Right atrium auricular region (tissue), 2 donors: ENCODE measurements at places on chromosomes 11 and 22.

DNA sequence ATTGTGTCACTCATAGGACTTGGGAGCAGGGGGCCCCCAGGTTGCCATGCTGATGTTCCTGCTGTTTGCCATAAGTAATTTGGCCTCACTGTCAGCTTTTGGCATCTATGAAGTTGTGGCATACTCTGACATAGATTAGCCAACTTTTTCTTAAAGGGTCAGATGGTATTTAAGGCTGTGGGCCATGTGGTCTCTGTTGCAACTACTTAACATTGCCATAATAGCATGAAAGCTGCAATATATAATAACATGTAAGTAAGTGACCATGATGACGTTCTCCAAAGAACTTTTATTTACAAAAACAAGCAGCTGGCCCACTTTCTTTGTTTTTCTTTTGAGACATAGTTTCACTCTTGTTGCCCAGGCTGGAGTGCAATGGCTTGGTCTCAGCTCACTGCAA is 2.2 kb upstream of the TMEM216 start:
- DNase-seq, result no peak

DNA sequence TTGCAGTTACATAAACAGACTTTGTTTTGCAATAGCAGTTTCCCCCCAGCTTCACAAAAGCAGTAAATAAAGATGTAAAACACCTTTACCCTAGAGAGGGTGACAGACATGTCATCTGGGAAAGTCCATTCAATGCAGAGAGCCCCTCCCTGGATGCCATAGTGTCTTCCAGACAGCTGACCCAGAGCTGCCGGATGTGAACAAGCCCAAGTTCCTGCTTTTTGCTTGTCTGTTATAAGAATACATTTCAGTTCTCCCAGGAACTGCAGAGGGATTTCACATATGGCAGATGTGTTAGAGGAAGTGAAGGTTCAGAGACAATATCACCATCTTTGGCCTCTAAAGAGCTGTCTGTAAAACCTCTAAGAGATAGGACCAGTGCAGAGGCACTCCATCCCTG is 48.9 kb downstream of the RELT start:
- no peak for DNase-seq

DNA sequence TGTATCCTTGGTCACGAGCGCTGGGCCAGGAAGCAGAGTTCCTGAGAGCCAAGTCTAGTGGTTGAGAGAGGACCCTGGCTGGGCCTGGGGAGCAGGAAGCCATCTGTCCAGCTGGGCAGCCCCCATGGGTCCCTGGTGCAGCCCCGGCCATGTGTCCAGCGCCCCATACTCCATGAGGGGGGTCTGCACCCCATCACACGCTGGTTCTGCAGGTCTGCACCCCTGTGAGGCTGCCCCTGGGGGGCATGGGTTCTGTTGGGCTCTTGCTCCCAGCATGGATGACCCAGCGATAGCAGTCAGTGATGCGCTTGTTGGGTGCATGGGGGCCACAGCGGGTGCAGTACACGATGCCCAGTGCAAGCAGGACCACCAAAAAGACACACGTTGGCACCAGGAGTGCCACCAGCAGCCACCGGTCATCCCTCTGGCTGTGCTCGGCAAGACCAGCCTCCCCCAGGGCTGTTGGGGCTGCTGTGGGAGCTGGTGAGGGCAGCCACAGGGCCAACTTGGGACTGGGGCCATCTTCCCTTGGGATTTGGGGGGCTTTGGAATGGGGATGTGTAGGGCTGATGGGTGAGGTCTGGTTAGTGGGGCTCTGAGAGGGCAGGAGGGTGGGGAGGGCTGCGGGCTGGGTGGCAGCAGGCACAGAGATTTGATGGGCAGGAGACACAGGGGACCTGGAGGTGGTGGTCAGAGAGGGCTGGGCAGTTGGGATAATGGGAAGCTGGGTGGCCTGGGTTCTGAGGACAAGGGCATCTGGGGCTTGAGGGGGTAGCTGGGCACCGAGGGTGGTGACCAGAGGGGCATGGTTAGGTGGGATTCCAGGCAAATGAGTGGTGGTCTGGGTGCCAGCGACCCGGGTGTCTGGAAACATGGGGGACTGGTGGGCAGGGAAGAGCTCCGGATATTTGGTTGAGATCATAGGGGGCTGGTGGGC is 2.0 kb downstream of the CD248 start:
- DNase-seq, result no peak

DNA sequence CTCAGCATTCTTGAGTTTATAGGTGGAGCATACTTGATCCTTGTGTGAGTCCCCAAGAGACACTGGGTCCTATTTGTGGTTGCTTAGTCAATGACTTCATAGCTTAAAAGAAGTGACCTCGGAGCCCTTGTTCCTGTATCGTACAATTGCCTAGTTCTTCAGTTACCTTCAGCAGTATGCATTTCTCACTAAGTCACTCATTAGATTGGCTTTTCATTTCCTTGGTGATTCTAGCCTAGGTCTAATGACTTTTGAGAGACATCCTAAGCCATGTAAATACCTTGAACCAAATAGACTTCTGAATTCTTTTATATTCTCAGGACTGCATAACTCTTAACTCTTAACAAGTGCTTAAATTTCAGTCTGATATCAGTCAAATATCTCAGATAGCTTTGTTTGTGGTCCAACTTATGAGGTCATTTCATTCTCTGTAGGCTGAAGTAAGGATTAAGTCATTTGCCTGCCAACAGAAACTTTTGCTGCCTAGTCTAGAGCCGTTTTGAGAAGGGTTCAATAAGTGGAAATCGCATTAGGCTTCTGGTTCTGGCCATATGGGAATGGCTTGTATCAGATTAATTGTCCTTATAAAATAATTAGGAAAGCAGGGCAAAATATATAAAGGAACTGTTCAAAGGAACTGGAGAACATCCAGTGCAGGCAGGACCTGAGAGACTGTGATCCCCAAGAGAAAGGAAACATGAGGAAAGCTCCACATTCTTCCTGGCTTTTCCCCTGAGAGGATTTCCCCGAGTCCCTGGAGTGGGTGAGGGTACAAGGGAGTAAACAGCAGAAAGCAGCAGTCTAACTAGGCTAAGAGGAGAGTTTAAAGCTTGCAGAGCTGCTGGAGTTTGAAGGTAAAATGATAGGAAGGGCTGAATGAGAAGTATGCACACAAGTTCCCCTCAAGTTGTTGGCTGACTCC is 39.9 kb downstream of the TRAF6 start:
- DNase-seq, result no peak

GRCh38 chr22:36244522-36245391 is 5.4 kb upstream of the APOL2 start:
- DNase-seq, result no peak

DNA sequence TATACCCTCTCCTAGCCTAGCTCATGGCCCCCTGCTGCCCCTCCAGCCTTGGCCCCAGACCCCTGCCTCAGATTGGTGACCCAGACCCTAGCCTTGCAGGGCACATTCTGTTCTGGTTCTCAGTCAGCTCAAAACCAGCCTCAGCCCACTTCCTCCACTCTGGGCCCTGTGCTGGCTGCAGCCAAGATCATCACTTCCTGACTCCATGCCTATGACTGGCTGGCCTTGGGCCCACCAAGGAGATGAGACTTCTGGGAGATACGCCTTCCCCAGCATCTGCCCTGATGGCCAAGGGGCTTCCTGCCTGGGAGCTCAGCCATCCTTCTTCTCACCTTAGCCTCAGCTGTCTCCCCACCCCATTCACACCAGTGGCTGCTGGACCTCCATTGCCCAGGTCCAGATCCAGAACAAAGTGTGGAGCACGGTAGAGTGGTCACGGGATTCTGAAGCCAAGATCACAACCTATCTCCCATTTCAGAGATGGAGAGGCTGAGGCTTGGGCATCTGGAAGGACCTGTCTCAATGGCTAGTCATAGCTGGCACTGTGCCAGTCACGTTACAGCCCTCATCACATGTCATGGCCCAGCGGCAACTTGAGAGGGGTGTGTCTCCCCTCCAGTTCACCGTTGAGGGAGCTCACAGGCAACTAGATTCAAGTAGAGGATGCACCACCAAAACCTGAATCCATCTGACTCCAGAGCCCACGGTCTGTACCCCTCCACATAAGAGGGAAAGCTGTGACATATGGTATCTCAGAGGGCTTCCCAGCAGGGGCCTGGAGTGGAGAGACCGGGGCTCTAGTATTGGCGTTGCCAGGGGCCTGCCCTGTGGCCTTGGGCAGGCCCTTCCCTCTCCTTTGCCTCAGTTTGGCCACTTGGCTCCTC is 43.0 kb upstream of the KLHL35 start:
- DNase-seq, result peak; percentile 69

DNA sequence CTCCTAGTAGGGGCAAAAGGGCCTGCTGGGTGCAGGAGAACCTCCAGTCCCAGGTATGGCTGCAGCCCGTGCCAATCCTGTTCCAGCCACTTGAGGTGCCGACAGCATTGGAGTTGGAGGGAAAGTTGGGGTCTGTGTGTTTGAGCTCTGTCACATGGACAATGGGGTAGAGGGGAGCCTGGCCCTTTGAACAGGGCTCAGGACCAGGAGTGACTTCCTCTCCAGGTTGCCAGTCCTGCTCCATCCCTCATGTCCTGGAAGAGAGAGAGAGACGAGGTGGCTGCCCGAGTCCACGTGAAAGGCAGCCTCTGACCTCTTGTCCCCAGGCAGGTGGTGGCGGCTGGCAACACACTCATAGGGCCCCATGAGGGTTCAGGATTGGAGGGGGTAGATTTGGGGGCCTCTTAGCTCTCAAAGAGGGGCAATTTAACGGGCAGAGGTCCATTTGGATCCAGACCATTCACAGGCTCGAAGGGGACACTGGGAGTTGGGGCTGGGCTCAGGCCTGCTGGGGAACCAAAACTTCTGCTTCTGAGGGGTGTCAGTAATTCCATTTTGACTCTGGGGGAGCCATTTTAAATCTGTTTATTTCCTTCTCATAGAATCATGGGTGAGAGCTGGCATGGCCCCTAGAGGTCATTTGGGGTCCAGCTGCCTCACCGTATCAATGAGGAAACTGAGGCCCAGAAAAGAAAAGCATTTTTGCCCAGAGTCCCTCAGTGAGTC is 4.1 kb downstream of the ADORA2A start:
- no peak for DNase-seq

- DNase-seq, result no peak
These were observed 104.2 kb upstream of the HSD17B12 start for GRCh38 chr11:43576320-43576802.

- DNase-seq, result peak; percentile 95
These were observed at the start of gene CTSC for GRCh38 chr11:88337181-88337986. TSS of gene CTSC (minus strand) at chr11:88337736. CDS start at chr11:88337672, 64 bp downstream.

- no peak for DNase-seq
These were observed 23.4 kb upstream of the GRAMD4 start for GRCh38 chr22:46596819-46597218.

DNA sequence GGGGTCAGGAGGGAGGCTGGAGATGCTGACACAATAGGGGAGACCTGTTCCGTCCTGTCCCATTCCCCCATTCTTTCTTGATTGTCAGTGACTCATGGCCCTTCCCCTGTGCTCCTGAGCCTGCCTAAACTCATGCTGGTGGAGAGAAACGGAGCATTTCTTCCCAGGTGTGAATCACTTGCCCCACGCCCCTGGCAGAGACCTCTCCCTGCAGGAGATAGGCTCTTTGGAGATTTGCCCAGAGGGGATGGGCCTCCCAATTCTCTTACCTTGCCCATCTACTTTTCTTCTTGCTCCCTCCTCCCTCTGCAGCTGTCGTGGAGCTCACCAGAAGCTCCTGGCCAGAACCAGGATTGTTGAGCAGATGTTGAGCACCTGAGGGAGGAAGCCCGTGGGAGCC is 121.9 kb upstream of the OR9Q1 start:
- DNase-seq, result no peak

GRCh38 chr11:19705936-19706335 is 6.7 kb upstream of the NAV2 start:
- no peak for DNase-seq

DNA sequence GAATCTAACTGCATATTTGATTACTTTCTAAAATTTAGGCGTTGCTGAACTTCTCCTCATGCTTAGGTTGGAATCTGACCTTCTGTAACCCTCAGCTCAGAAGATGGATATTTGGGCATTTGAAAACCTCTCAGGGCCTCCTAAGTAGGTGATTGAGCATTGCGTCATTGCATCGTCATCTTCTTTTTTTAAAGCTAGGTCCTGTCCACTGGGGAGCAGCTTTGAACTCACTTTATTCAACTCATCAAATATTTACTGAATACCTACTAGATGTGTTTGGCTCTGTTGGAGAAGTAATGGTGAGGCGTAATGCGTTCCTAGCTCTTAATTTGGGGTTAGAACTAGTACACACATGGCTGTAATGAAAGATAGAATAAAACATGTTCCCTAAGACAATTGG is 56.8 kb downstream of the ZBTB16 start:
- no peak for DNase-seq

DNA sequence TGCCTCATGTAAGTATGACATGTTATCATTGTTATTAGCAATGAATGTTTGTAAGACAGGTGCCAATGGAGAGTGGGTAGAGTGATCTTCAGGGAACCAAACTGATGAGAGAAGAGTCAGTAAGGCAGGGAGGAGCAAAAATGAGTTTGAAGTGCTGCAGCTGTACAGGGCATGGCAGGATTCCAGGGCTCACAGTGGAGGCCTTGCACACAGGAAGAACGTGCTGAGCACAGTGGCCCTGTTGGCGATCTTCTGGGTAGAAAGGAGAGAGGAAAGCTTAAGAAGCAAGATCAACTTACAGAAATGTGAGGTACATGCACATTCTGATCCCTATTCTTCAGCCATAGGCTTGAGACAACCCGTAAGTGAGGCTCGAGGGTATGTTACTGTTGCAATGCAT is 219.3 kb upstream of the TMEM45B start:
- DNase-seq, result peak; percentile 13

- DNase-seq, result peak; percentile 21
These were observed 135.1 kb upstream of the TTC12 start for GRCh38 chr11:113179181-113179704.

- DNase-seq, result no peak
These were observed 125.1 kb downstream of the TRIM44 start for GRCh38 chr11:35787626-35788025.

DNA sequence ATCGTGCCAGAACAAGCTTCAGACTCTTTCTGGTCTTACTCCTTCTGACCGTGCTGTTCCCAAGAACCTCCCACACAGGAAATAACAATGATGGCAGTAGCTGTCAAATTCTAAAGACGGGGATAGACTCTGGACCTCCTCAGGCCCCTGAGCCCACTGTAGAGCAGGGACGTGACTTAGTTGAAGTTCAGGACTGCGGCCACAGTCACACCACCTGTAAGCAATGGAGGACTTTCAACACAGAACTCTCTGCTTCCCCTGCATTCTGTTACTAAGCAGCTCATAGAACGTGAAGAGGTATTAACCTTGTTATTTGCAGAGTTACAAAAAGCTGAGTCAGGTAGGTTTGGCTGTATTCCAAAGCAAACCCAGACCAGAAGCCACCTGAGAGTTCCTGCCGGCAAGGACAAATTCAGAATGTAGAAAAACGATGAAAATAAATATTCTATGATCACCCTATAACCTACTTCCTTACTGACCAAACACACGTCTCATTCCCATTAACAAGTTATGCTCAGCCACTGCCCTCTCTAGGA is 12.7 kb downstream of the TMEM45B start:
- no peak for DNase-seq
